Endodermal cell (in vitro differentiated cells): ENCODE measurements at places on chromosomes 12 and 14. TPM values are rescaled to one million over a fixed set of nuclear protein-coding genes. Genes with fewer than 3 reads are reported as not detected.

DNA sequence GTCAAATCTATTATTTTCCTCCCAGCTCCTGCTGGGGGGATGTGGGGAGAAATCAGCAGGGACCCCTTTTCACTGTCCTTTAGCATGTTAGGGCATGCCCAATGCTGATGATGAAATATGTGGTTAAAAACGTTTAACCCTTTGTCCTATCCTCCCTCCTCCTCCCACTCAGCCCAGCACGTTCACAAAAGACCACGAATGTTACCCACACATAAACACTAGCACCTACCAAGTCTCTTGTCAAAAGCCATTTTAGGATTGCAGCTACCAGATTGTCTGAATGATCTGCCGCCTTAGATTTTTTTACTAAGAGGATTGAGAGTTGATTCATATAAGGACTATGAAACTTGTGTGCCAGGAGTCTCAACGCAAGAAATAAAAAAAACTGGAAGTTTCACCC is 70.4 kb downstream of the TBK1 start:
- H3K27me3 ChIP-seq: no peaks in the 10 kb centered on the region
- peak; percentile 48 for DNase-seq
- peak overlapping the region; percentile 87 for H3K27ac ChIP-seq
- no peaks in the 10 kb centered on the region for H3K36me3 ChIP-seq

- no peaks in the 10 kb centered on the region for H3K27me3 ChIP-seq
- DNase-seq: no peak
- H3K36me3 ChIP-seq: no peaks in the 10 kb centered on the region
- no peaks in the 10 kb centered on the region for H3K4me1 ChIP-seq
- H3K27ac ChIP-seq: no peak overlapping the region
These were observed 5.9 kb upstream of the TWF1 start for GRCh38 chr12:43812057-43812456.

DNA sequence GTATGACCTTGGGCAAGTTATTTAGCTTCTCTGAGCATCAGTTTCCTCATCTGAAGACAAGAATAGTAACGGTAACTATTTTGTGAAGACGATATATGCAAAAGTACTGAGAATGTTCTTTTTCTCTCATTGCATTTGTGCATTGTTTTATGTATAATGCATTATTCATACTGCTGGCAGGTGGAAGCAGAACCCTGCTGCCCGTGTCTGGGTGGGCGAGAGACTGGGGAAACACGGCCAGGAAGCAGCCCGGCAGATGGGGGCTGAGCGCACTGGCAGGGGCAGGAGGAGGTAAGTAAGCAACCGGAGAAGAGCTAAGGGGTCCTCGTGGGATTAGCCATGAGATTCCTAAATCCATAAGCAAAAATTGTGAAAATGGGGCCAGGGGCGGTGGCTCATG is 115.8 kb upstream of the MED13L start:
- no peaks in the 10 kb centered on the region for H3K36me3 ChIP-seq
- no peaks in the 10 kb centered on the region for H3K27me3 ChIP-seq
- no peak for DNase-seq
- H3K27ac ChIP-seq: no peak overlapping the region

DNA sequence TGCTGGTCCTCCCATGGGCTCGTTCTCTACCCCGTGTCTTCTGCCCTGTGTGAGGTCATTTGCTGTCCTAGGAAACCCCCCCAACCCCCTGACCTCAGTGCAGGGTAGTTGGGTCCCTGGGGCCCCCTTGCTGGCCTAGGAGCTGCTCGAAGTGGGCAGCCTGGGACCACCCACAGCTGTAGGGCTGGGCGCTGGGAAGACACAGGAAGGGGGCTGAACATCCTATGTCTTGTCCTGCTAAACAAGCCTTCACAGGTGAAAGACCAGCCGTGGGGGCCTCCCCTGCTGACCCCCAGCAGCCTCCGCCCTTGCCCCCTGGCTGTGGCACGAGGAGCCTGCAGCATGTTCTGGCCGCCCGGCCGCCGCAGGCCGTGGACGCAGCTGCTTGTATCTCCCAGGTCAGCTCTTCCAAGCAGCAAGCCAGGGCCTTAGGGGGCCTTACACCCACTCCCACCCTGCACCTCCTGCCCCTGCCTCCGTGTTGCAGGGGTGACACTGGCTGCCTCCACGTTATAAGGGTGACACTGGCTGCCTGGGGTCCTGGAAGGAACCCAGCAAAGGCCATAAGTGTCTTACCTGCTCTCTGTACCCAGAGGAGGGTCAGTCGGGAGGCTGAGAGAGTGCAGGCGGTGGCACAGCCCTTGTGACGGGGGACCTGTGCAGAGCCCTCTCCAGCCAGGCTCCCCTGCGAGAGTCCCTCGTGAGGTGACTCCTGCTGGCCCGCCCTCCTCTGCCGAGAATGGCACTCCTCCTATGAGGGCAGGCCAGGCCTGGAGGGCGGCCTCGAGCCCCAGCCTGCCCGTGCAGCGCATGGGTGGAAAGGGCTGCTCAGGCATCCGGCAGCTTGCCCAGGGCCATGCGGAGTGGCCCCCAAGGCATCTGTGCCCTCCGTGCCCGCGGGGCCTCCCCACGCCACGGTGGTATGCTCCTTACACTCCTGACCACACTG is 11.5 kb upstream of the TEX22 start:
- no peak for DNase-seq
- no peaks in the 10 kb centered on the region for H3K4me1 ChIP-seq
- no peak overlapping the region for H3K4me3 ChIP-seq
- no peaks in the 10 kb centered on the region for H3K27me3 ChIP-seq
- H3K27ac ChIP-seq: no peak overlapping the region

- peak; percentile 76 for DNase-seq
- H3K4me1 ChIP-seq: no peaks in the 10 kb centered on the region
- H3K4me3 ChIP-seq: no peak overlapping the region
These were observed 39.4 kb downstream of the STAB2 start for GRCh38 chr12:103626498-103626897.

- H3K4me3 ChIP-seq: no peak overlapping the region
- no peaks in the 10 kb centered on the region for H3K36me3 ChIP-seq
- H3K27me3 ChIP-seq: no peaks in the 10 kb centered on the region
These were observed 609.7 kb downstream of the DIO2 start for GRCh38 chr14:79601579-79601978.

DNA sequence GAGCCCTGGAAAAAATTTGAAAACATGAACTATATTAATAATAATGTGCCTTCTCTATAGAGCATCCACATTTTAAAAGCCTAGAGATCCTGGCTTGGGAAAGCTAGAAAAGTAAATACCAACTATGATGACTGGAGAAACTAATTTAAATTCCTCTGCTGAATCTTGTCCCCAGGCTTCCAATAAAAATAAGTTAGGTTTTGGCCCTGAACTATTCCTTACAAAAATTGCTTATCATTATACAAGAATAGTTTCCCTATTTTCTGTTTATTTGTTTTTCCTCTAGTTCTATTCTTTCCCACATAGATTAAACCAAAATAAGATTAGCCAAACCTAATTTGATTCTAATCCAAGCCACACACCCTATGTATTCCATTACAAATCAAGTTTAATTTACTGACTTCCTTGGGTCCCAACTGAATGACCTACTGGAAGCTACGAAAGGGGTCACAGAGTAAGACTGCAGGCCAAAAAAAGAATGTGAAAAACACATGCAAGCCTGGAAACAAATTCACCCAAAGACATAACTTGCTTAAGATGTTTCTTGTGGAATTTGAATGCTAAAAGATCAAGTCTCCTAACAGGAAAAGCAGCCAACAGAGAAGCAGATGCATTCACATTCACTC is 133.0 kb downstream of the PAWR start:
- no peaks in the 10 kb centered on the region for H3K4me1 ChIP-seq
- H3K36me3 ChIP-seq: peaks cover 50% of the 10 kb centered on the region
- H3K4me3 ChIP-seq: no peak overlapping the region
- no peak overlapping the region for H3K27ac ChIP-seq
- no peak for DNase-seq

The GRIN2B gene
- total RNA-seq: 5.5 and 8.1 TPM in 2 replicates

The NEMP1 gene
- 36.4 to 52.6 TPM (median 52.0 TPM) in 3 replicates for total RNA-seq

The C1QL4 gene
- total RNA-seq: 0.33 to 0.38 TPM in 2 of 3 replicates, not detected in the other

The MLH3 gene
- 18.7 and 18.8 TPM in 2 replicates for total RNA-seq
